ENCODE measurements at places on chromosomes 13 and 19.

DNA sequence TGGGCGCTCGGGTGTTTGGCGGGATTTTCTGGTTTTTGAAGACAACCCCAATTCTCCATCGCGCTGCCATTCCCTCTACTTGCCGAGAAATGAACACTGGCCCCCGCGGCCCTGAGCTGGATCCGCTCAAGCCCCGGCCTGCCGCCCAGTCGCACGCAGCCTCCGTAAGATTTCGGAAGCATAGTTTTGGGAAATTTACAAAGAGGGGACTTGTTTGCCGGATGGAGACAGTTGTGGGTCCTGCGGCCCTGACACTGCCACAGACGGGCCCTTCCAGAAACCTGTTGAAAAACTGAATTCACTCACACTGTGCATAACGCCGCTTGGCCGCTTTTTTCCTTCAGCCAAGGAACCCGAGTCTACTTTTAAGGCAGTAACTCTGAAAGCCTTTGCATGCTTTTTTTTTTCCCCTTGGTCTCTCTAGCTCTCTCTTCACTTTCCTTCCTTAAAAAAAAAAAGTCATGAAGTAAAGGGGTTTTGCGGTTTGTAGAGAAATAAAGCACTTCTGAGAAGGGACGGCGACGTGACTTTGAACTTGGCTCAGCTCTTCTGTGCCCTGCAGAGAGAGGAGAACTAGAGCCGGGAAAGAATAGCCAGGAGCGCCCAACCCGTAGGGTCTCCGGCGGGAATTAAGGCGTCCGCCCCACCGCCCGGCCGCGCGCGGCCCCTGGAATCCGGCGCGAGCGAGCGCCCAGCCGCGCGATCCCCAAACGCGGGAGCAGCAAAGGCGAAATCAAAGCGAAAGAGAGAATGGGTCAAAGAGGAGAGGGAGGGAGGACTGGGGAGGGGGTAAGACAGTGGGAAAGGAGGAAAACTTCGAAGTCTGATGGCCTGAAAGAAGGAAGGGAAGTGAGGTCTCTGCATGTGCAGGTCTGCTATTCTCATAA is 3.4 kb upstream of the ZIC2 start:
- DNase-seq = no peak

GRCh38 chr19:27676877-27677276 is 1536.1 kb downstream of the UQCRFS1 start:
- no peak for DNase-seq

DNA sequence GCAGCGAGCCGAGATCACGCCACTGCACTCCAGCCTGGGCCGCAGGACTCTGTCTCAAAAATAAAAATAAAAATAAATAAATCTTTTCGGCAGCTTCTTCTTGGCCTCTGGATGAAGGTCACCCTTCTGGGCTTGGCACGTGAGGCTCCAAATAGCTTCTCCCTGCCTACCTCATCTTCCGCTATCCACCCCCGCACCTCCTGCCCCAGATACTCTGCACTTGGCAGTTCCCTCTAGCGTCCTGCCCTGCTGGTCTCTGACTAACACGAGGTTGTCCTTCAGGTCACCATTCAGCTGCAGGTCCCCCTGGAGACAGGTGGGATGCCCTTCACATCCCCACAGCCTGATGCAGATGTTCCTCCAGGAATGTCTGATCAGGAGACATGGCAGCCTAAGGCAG is 8.5 kb upstream of the CCL25 start:
- DNase-seq = no peak

DNA sequence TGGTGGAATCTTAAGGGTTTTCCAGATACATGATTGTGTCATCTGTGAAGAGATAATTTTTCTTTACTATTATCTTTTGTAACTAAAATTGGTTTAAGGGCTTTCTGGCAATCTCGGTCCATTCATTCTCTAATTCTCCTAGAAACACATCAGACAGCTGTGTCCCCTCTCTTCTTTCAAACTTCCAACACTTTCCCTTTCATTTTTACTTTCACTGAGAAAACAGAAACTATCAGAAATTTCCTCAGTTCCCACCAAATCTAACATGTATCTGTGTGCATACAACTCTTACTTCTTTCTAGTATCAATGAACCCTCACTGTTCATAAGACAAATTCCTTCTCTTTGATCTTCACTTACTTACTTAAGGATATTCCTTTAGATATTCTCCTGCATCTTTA is 40.2 kb downstream of the KCNRG start:
- DNase-seq = no peak

- DNase-seq = peak; percentile 1
Observed at GRCh38 chr13:113962975-113963374, 10.9 kb downstream of the C13orf46 start.

GRCh38 chr13:113166266-113166665 is 7.8 kb downstream of the PROZ start:
- DNase-seq = no peak

- no peak for DNase-seq
Observed at GRCh38 chr13:93746589-93746988, 520.0 kb downstream of the GPC6 start.

- DNase-seq = no peak
Observed at GRCh38 chr13:113151745-113152690, 6.4 kb upstream of the PROZ start.

GRCh38 chr13:75402787-75403186 is 79.2 kb downstream of the TBC1D4 start:
- DNase-seq = peak; percentile 56

DNA sequence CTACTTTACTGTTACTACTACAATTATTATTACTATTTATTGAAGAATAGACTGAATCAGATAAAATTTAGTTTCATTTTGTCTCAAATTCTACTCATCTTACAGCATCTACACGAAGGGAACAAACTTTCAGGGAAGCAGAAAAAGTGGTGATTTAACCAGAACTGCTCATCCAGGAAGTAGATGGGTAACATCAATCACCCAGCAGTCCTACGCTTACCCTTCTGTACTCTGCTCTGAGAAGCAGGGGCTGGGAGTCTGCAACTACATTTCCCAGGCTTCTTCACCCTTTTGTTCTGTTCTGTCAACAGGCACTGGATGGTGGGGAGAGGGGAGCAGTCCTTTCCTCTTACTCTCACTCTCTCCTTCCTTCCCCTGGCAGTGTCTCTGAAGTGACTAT is 31.4 kb upstream of the GGACT start:
- no peak for DNase-seq

DNA sequence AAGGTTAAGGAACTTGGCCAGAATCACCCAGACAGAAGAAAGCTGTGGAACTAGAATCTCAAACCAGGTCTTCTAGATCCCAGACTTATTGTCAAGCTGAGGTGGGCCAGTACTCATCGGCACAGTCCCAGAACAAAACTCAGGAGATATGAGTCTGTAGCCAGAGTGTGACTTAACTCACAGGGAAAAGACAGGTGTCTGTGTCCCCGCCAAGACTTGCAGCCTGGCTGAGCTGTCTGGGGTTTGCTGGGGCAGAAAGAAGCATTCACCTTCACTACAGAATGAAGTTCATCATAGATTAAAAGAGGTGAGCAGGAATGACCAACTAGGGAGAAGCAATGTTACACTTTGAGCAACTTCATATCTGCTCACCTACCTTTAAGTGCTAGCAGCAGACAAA is 257.2 kb downstream of the FOXO1 start:
- DNase-seq = no peak

GRCh38 chr19:10503002-10503789 is at the start of gene KEAP1:
Gene KEAP1 (minus strand): TSS chr19:10503356. CDS start chr19:10500033, 3,323 bp downstream.
- peak; percentile 60 for DNase-seq

DNA sequence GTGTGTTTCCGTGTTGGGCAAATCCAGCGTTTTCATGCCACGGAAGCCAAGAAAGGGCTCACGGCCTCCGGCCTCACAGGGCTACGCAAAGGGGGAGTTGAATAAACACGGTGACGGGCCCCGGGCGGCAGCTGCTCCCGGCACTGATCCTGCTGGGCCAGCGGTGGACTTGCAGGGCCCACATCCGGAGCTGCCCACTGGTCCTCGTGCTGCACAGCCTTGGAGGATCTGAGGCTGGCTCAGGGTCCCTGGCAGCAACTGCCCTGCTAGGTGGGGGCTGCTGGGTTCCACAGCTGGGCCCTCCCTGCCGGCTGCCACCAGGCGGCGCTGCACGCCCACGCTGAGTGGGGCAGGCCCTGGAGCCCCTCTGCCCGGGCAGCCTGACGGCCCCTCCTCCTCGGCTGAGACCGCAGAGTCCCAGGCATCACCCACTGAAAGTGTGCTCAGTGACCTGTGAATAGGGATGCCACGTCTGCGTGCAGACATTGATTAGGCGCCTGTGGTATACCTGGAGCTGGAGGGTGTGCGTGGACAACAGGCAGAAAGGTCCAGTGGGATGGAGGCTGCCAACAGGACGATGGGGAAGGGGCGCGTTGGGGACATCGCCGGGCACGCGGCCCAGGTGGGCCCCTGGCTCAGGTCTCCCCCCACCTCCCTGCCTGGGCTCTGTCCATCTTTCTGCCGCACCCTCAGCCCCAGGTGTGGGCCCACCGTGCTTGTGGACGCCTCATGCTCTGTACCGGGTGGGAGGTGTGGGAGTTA is 5.3 kb upstream of the HCN2 start:
- DNase-seq = peak; percentile 89

GRCh38 chr13:100597253-100597652 is 8.7 kb upstream of the GGACT start:
- DNase-seq = no peak
